ENCODE measurements at places on chromosomes 6 and 20.
A peak's percentile ranks its signal among the peaks of the same experiment; 100 is the strongest.

DNA sequence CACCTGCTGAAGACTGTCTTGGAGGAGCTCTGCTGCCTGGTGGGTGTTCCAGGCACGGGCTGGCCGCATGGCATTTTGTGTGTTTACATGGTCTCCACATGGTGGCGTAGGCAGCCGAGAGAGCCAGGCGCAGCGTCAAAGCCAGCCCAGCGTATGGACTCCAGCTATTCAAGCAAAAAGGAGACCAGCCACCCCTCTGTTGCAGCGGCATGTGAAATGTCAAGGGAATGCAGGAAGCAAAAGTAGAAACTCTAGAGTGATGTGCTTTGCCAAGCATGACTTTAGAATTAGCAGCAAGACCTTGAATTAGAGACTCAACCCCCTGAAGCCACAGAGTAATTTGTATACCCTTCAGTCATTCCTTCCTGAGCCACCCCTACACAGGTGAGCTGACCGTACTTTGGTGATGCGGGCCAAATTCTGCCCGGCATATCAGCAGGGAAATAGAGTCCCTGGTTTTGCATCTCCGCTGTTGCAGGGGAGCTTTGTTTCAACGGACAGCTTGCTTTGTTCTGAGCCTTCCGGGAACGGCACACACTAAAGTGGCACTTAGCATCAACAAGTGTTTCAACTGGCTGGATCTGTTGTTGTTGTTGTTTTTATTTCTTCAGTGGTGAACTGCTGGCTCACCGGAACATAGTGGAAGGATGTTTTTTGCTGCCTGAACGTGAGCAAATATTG lies 48.5 kb downstream of the FNDC1 start:
- DNase-seq: peak; percentile 88

DNA sequence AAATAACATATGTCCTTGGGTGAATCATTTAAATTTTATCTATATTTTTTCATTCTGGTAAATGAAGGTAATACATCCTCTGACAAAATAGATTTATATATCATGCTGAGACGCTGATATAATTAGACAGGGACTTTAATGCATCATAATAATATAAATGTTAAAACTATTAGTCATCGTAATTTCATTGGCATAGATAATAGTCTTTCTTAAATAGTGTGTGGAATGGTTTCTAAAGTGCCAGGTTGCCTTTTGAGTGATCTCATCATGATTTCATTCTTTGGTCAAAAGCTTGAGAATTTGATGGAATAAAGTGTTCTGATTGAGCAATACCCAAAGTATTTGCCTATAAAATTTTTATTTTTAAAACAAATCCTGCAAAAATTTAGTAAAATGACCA lies 43.2 kb upstream of the BMP5 start:
- no peak for DNase-seq

- DNase-seq: no peak
Measured at GRCh38 chr6:162644153-162644552, 83.4 kb downstream of the PRKN start.

GRCh38 chr20:36744764-36745191 lies 1.1 kb downstream of the NDRG3 start:
- DNase-seq: peak; percentile 15

DNA sequence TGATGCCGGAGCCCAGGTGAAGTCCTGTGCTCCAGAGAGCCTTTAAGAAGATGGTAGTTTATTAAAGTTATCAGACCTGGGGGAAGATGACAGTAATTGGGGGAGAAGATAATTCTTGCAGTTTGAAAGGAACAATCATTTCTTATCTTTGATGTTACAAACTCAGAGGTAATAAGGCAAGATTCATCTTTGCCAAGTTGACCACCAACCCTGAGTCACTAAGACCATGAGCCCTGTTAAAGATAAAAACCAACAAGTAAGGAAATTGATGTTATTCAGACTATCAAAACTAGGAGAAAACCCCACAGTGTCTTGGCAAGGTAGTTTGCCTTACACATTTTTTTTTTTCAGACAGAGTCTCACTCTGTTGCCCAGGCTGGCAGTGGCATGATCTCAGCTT lies 73.1 kb downstream of the MKKS start:
- DNase-seq: no peak

GRCh38 chr20:36390719-36391415 lies 84.7 kb downstream of the DLGAP4 start:
- DNase-seq: no peak

- DNase-seq: no peak
Measured at GRCh38 chr6:6469074-6469473, 119.4 kb upstream of the LY86 start.

DNA sequence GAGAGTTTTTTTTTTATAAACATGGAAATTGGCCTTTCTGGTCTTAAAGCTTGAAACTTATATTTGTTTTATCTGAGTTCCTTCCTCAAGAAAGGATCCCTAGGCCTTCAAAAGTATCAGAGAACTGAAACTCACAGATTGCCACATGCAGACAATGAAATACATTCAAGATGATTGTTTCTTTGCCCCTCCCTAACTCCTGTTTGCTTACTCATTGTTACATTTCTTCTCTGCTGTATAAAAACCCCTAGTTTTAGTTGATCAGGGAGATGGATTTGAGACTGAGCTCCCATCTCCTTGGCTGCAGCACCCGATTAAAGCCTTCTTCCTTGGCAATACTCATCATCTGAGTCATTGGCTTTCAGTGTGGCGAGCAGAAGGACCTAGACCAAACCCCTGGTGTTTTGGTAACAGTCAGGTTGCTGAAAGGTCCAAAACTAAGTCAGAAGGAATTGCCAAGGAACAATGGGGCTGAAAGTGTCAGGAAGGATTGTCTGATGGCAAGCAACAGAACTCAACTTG lies 132.3 kb upstream of the SULF2 start:
- no peak for DNase-seq

DNA sequence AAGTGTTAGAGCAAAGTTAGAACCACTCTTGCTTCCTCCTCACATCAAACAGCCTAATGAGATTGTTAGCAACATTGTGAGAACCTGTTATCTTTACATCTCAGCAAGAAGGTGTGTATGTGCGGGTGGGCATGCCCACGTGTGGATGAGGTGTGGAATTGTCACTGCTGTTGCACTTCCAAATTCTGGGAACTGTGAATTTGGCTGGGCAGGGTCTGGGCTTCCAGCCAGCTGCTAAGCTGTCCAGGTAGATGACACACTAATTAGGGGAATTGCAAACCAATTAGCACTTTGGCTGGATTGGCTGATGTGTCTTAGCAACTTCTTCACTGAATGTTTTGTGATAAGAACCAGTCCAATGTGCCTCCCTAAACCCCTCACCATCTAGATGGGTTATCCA lies 848.2 kb downstream of the DHX35 start:
- DNase-seq: no peak

DNA sequence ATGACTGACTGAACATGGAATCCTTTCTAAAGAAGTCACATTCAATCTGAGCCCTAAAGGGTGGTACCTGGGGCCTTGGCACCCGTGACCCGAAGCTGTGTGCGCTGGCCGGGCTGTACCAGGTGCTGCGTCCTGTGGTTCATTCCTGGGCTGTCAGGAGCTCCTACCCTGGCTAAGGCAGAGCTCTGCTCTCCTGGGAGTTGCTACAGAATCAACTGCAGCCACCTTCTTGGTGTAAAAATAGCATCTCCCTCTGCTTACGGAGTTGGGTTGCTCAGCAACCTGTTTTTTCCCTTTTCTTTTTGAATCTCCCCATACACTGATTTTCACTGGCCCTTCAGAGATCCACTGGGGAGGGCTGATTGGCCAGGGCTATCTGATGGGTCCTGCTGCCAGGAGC lies 236.6 kb upstream of the PDE10A start:
- no peak for DNase-seq

GRCh38 chr6:23413327-23414050 lies 712.5 kb upstream of the NRSN1 start:
- no peak for DNase-seq

- peak; percentile 65 for DNase-seq
Measured at GRCh38 chr6:116010790-116011401, 49.8 kb downstream of the FRK start.

- DNase-seq: no peak
Measured at GRCh38 chr20:37311710-37312355, 22.4 kb downstream of the MANBAL start.

DNA sequence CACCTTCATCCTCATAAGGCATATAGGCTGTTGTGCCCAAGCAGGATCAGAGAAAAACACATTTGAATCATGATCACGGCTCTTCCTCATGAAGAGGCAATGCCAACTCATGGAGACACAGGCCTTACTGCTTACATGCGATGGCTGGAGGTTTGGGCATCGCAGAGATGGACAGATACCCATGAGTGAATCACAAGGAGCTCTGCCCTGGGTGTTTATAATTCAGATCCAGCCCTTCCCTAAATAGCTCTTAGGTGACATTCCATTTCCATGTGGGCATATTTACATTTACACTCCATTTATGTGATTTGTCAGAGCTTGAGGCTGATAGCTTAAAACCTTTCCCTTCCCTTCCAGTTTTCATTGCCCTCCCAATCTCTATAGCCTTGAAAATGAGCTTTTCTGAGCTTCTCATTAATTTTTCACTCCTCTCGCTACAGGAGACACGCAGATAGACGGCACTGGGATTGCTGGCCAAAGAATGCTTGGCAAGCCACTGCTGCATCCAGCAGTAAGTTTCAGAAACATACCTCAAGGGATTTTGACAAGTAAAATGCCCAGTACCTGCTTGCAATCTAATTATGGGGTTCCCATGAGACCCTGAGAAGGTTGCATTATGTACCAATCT lies 249.1 kb downstream of the TBC1D7 start:
- no peak for DNase-seq

DNA sequence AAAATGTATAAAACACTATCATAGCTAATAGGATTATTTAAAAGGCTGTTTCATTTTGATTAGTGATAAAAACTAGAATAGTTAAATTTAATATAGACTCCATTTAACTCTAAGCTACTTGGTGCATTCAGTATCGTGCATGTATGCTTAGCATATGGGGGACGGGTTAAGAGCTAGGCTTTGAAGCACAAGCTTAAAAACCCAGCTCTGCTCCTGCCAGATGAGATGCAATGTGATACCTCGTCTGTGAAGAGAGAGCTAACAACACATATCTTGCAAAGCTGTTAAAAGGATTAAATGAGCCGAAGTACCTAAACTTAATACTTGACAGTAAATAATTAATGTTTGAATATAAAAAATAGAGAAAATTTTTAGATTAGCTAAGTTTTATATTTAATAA lies 42.2 kb downstream of the DTNBP1 start:
- DNase-seq: no peak

DNA sequence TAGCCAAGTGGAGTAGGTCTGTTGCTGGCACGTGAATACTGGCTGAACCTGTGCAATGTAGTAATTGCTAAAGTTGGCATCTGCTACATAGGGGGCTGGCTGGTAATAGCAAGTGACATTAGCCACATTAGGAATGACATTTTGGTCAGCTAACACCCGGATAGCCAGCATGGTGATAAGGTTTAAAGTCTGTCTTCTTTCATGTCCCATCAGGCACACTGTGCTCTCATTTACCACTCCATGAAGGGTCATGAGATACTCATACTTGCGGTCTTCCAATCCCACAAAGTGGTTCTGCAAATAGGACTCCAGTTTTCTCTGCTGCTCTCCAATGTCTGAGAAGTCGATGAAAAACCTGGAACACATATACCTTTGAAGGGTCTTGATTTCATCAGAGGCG lies 2.8 kb downstream of the TENT5A start:
- no peak for DNase-seq

DNA sequence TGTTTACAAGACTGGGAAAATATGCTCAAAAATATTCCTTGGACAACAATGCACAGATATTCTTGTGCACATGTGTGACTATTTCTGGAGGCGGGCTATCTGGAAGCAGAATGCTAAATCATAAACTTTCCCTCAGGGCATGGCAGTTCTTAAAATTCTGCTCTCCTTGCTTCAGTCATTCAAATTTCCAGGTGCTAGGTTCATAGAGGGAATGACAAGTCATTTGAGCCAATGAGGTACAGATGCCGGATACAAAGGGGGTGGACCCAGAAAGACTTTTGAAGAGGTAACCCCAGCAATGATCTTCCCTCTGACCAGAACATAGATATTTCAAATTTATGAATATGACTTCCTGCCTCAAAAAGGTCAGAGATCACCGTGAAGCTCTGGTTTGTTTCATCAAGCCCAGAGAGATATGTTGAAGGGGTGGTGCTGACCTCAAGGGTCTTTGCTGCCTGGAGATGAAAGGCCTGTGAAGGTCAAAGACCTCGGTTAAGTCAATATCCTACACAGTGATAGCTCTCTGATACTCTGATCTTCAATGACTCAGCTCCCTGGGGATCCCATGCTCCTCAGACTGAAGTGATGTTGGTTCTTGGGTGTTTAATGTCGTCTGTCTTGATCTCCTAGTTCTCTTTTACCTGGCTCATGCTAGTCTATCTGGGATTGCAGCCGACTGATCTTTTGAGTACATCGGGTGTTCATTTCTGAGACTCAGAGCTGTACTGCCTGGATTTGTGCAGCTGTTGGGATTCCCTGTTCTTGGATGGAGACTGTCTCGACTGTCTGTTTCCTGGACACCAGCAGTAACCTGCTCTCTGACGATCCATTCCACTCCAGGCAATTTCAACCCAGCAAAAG lies 47.5 kb upstream of the TSHZ2 start:
- no peak for DNase-seq

DNA sequence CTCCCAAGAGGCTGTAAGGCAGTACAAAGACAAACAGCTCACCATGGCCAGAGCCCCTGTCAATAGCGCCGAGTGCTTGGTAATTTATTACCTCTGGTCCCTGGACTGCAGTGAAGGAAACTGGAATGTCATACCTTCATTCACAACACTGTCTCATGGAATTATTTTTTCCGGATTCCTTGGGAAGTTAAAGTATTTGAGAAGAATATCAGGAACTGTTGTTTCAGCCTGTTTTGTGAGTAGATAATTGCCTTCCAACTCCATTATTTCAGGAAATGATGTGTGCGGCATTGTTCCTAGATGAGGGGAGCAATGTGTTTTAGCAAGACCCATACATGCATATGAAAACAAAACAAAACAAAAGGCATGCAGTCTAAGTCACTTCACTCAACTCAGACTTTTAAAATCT lies 64.0 kb downstream of the BLOC1S5 start:
- DNase-seq: no peak

DNA sequence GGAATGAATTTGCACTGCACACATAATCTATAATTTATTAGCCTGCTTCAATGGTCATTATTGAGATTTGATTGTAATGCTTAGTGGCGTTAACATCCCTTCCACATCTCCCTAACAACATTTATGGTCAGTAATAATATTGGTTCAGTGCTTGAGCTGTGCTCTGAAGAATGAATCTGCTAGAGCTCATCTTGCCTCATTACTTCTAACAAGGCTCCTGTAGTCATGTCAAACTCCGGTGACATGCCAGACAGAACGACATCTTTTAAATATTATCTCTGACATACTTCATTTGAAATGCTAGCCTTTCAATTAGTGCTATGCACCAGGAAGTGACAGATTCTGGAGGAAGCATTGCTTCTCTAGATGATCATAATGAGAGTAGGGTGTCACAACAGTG lies 240.3 kb upstream of the BTBD3 start:
- DNase-seq: no peak

DNA sequence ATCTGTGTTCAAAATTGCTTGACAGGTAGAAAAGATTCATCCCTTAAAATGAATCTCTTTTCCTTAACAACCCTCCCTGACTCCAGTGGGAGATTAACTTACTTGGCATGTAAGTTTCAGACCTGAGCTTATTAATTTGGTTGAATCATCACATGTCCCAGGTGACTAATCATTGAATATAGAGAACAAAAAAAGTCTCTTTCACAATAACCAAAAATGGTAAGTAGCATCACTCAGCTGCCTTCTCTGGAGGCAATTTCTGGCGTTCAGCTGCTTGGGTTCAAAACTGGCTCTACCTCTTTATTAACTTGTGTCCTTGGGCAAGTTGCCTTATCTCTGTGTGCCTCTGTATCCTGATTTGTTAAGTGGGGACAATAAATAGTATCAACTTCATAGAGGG lies 2.9 kb downstream of the C6orf141 start:
- no peak for DNase-seq

- DNase-seq: no peak
Measured at GRCh38 chr20:23541330-23541729, 27.0 kb downstream of the CST9L start.

Data from thyroid gland (tissue), 4 donors.